ENCODE measurements at places on chromosomes 7 and 10.
A peak's percentile ranks its signal among the peaks of the same experiment; 100 is the strongest.

GRCh38 chr10:51892965-51893658, 193.7 kb upstream of the CSTF2T start:
- no peak for DNase-seq

GRCh38 chr10:75400771-75401568, 594 bp downstream of the ZNF503 start:
- peak; percentile 67 for DNase-seq

GRCh38 chr7:73659983-73660382, 7.6 kb upstream of the VPS37D start:
- DNase-seq = no peak

GRCh38 chr7:80410081-80410480, 101.8 kb downstream of the GNAT3 start:
- DNase-seq = no peak

DNA sequence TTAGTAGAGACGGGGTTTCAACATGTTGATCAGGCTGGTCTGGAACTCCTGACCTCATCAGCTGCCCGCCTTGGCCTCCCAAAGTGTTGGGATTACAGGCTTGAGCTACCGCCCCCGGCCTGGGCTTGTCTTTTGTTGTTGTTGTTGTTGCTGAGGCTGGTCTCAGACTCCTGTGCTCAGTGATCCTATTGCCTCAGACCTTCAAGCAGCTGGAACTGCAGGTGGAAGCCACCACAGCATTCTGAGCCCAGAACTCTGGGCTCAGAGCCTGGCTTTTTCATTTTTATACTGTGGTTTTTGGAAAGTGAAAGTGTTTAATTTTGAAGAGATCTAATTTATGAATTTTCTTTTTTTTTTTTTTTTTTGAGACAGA, 16.2 kb upstream of the DNAJB6 start:
- DNase-seq = no peak

DNA sequence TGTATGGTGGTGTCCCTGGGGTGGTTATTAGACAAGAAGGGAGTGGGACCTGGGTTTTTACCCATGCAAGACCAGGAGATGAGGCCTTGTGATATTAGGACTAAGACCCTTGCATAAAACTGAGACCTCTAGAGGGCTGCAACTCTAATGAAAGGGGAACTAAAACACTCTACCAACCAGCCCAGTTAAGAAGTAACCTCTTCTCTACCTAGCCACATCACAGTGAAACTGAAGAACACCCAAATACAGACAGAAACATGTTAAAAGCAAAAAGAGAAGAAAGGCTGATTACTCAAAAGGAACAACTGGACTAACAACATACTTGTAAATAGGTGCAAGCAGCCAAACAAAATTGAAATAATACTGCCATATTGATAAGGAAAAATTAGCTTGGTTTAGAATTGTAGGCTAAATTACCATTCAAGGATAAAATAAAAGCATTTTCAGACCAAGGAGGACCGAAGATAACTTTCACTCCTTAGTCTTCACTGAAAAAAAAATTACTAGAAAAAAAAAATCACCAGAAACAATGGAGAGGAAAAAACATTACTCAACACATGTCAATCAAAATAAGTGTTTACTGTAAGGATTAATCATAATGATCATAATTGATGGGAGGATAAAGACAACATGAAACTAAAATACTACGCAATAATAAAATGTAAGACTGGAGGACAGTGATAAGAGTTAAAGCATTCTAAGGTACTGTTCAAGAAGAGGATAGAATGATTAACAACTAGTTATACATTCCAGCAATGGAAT, 27.6 kb downstream of the ERLIN1 start:
- DNase-seq = no peak

DNA sequence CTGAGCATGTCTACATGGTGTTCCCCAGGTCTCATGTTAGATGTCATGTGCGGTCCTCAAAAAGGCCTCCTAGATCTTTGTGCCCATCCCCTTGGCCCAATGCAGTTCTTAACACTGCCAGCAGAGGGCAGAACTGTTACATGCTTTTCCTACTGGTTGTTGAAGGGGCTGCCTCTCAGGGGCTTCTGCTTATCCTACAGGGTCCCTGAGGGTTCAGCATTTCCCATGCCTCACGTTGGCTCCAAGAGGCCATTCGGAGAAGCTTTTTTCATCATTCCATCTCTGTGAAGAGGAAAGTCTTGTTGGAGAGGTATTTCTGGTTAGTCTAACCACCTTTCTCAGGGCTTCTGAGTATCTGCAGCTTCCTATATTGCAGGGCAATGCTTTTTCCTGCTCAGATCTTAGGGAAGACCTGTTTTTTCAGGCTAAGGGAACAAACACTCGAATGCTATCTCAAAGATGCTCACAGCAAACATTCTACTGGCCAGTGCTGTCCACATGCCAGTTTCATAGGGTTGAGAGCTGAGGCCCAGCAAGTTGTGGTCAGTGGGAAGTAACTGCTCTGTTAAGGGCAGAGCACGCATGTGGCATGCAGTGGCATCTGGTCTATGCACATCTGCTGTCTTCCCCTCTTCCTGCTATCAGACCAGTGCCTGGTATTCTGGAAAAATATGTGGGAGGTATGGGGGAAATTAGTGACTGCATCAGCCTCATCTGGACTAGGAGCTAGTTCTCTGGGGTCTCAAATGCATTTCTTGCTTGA, 31.5 kb downstream of the MBL2 start:
- DNase-seq = no peak

GRCh38 chr7:94838717-94839116, 68.7 kb upstream of the PPP1R9A start:
- DNase-seq = no peak

GRCh38 chr7:74587435-74588126, 69.9 kb upstream of the GTF2I start:
- peak; percentile 85 for DNase-seq

- DNase-seq = no peak
These were observed 5.9 kb downstream of the ZKSCAN1 start for GRCh38 chr7:100021297-100021696.

GRCh38 chr10:59991661-59992060, 85.3 kb upstream of the CCDC6 start:
- DNase-seq = no peak

DNA sequence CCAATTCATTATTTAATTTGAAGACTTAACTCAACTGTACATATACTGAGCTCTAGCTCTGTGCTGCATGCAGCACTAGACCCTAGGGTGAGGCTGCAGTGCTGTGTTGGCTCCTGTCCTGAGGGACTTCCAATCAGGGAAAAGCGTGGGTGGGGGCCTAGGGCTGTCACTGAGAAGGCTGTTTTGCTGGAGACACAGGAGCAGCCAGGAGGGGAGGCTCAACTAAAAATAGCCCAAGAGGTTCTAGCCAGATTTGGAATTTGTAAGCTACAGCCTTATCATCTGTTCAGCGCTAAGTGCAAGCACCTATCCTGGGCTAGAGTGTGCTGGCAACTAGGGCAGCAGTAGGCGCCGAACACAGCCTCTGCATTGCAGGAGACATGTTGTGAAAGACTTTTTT, 121.1 kb downstream of the VWC2 start:
- DNase-seq = peak; percentile 34

DNA sequence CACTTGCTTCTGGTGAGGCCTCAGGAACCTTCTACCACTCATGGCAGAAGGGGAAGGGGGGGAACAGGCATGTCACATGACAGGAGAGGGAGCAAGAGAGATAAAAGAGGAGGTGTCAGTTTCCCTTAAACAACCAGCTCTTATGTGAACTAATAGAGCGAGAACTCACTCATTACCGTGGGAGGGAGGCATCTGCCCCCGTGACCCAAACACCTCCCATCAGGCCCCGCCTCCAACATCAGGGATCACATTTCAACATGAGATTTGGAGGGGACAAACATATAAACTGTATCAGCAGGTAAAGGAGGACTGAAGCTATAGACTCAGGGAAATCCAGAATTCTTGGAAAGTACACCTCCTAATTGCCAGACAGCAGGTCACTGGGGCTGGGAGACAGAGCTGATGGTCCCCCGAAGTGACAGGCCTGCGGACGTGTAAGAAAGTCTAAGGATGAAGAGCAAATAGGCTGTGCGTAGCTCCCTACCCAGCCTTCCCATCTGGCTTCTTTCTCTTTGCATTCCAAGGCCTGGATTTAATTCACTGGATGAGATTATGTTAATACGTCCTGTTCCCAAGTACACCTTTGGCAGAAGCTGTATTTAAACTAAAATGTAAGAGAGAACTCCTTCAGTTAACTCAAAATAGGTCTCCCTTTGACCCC, 186.7 kb upstream of the LYZL2 start:
- DNase-seq = no peak

DNA sequence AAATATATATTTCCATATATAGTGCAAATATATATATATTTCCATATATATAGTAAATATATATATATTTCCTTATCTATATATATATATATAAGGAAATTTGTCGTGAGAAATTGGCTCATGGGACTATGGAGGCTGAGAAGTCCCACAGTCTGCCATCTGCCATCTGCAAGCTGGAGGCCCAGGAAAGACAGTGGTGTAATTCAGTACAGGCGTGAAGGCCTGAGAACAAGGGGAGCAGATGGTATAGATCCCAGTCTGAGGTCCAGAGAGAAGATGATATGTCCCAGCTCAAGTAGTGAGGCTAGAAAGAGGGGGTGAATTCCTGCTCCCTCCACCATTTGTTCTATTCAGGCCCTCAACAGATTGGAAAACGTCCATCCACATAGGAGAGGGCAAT, 78.9 kb downstream of the MTPN start:
- DNase-seq = no peak

- DNase-seq = no peak
These were observed 88.4 kb upstream of the LEP start for GRCh38 chr7:128152721-128153120.

DNA sequence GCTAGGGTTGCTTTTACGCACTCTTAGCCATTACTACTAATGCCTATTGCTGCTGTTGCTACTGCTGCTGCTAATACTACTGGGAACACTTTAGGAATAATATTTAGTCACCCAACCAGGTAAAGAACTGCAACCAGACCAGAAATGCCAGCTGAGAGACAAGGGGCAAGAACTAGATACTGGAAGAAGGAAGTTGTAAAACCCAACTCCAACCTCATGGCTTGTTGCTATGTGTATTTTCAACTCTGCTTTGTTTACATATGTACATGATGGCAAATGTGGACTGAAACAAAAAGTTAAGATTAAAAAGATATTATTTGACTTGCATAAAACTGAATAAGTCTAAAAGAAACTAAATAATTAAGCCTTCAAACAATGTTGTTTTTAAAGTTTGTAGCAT, 177.7 kb downstream of the GNAT3 start:
- no peak for DNase-seq

GRCh38 chr10:67115972-67116371, 190.1 kb downstream of the LRRTM3 start:
- no peak for DNase-seq

DNA sequence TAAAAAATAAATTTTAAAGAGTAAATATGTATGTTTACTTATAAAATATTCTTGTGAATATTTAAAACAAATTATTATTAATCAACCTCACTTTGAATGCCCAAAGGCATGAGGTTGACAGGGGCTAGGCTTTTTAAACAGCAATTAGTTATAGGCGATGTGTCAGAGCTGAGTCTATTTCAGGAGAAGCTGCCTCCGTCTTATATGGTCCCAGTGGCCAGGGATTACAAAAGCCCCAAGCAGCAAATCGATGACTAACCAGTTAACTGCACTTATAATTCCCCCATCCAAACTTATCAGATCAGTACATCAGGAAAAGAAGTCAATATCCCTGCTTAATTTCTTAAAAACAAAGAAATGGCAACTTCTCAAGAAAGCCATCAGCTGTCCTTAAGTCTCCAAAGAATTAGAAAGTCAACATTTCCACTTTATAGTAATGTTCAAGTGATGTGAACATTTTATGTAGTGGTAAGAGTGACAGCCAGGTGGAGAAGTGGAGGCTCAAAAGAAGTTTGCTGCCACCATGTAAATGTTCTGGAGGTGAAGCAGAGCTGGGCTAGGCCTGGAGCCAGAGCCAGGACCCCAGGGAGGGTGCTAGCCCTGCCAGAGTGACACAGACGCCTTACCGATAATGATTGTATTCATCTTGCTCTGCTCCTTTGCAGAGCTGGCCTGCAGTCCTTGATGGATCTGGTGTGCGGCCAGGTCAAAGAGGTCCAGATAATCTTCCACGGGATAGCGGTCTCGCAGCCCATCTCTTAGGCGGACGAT, 51.5 kb downstream of the CHST15 start:
- DNase-seq = no peak

Measured in heart right ventricle (tissue), 16 donors.